Pulmonary artery endothelial cell (primary cell): ENCODE measurements at places on chromosomes 2 and 18.

GRCh38 chr2:40332191-40332826 lies 119.6 kb downstream of the SLC8A1 start:
- DNase-seq: peak; percentile 76

- no peak for DNase-seq
These were observed 206.7 kb downstream of the TCF4 start for GRCh38 chr18:55381277-55381676.

GRCh38 chr2:67851016-67851415 lies 211.8 kb downstream of the C1D start:
- no peak for DNase-seq

- DNase-seq: no peak
These were observed 120.2 kb upstream of the CTDP1 start for GRCh38 chr18:79559436-79559835.

- no peak for DNase-seq
These were observed 34.7 kb downstream of the PTPN18 start for GRCh38 chr2:130390460-130391057.

- no peak for DNase-seq
These were observed 316.4 kb downstream of the AGAP1 start for GRCh38 chr2:235810252-235810651.

DNA sequence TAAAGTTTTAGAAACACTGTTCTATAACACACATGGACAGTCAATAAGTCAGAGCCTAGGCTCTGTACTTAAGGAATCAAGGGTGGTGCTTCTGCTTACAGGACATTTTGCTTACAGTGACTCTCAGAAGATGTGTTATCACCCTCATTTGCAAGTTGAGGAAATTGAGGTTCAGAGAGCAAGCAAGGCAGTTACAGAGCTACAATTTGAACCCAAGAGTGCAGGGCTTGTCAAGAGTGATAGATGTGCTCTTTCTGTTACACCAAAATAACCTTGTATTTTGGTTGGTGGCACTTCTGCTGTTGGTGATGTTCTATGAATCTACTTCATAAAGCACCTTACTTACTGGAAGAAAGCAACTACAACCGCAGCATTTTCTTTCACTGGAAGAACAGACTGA lies 170.2 kb downstream of the THADA start:
- no peak for DNase-seq

GRCh38 chr2:75543446-75543845 lies 17.3 kb downstream of the EVA1A start:
- no peak for DNase-seq

DNA sequence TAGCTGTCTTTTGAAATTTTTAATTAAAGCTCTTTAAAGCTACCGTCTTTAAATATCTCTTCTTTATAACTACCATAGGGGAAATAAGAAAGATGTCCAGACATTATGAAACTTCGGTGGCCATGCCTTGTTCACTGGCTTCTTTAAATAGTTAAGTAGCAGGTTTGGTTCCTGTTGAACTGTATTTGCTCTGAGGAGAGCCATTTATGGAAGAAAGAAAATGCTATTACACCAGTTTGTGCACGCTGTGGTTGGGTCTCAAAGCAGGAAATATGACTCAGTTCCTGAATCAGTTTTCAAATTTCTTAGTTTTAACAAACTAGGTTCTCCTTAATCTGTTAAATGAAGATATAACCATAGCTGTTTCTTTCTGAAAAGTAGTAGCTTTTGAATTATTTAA lies 12.2 kb downstream of the ARPC2 start:
- DNase-seq: peak; percentile 63

DNA sequence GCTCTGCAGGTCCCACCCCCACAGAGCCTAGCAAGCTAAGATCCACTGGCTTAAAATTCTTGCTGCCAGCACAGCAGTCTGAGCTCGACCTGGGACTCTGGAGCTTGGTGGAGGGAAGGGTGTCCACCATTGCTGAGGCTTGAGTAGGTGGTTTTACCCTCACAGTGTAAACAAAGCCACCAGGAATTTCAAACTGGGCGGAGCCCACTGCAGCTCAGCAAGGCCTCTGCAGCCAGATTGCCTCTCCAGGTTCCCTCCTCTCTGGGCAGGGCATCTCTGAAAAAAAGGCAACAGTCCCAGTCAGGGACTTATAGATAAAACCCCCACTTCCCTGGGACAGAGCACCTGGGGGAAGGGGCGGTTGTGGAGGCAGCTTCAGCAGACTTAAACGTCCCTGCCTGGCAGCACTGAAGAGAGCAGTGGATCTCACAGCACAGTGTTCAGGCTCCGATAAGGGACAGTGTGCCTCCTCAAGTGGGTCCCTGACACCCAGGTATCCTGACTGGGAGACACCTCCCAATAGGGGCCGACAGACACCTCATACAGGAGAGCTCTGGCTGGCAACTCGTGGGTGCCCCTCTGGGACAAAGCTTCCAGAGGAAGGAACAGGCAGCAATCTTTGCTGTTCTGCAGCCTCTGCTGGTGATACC lies 20.0 kb upstream of the NEMP2 start:
- no peak for DNase-seq

GRCh38 chr2:86570059-86570458 lies 6.8 kb upstream of the CHMP3 start:
- DNase-seq: no peak

DNA sequence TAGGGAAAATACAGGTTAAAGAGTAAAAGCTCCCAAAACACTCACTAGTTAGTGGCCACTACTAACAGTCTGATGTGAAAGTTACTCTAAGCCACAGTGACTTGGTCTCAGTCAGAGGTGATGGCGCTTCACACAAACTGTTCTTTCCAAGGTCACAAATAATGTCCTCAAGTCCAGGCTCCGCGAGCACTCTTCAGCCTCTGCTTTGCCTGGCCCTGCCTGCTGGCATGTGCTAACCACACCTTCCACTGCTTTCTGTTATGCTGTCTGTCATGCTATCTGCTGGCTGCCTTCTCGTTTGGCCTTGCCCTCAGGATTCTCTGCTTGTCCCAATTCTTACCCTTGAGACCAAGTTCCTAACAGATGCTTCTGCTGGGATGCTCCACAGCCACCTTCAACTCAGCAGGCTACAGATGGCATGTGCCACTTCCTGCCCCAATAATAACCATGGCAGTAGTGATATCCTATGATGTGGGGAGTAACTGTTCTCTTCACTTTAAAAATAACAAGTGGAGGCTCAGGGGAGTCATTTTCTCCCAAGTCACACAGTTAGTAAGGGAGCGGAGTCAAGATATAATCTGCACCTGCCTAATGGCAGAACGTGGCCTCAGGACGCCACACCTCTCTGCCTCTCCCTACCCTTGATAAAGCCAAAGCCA lies 75.7 kb downstream of the ZAP70 start:
- no peak for DNase-seq

GRCh38 chr2:217836901-217837491 lies 165.8 kb downstream of the TNS1 start:
- DNase-seq: no peak

- DNase-seq: no peak
These were observed 84.7 kb downstream of the ZNF407 start for GRCh38 chr18:74682141-74682990.

DNA sequence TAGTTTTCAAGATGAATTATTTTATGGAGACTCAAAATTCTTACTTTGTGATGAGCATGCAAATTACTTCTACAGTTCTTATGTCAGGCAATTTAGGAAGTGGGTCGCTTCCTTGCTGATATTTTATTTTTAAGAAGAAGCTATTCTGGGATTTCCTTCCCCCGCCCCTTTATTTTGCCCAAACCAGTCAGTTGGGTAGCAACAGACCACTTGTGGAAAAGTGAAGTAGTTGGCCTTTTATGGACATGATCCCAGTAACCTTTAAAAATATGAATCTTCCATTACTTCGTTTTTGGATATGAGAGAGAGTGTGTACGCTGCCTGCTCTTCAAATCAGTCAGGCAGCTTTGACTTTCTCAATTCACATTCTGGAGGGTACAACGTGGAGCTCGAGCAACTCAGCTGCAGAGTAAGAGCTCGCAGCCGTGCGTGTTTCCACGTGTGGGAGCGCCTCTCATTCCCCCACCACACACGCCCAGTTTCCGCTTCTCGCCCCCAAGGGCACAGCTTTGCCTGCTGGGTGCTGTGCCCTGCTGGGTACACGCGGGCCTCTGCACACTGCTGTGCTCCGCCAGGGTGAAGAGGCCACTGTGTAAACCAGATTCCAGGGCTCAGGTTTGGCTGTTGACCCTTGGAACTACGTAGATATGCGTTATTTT lies 92.6 kb downstream of the ITGB1BP1 start:
- no peak for DNase-seq

GRCh38 chr2:218162814-218163213 lies 3.9 kb downstream of the CXCR1 start:
- no peak for DNase-seq

DNA sequence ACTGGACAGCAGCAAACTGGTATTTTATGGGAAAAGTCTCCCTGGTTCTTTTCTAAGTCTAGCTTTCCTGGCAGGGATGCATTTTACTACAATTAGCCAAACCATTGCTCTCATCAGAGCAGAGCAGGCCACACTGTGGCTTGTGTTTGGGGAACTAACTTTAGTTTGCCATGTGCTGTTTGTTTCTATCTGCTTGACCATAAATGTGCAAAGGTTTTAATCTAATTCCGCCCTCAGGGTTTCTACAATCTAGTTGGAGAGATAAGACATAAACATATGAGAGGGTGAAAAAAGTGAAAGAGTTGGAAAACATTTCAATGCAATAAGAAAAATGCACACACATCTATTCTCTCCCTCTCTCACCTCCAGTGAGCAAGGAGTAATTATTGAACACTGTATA lies 86.9 kb upstream of the MAPK4 start:
- no peak for DNase-seq

GRCh38 chr2:197360744-197361156 lies 50.2 kb upstream of the ANKRD44 start:
- no peak for DNase-seq

- DNase-seq: no peak
These were observed 29.7 kb upstream of the PIEZO2 start for GRCh38 chr18:11178951-11179549.

DNA sequence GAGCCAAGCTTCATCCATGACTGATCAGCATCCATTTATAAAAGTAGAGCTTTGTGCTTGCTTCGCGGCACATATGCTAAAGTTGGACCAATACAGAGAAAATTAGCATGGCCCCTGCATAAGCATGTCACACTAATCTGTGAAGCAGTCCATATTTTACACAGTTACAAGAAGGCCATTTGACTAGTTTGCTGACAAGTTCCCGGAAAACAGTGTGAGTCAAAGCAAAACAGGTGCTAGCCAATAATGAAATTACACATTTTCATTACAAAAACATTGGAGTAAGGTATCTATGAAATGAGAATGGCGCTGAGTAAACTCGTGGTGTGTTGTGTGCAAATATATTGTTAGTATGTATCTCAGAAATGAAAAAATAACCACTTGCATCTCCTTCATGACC lies 4.7 kb downstream of the ANKRD62 start:
- DNase-seq: no peak

GRCh38 chr2:70181363-70181956 lies 9.4 kb downstream of the C2orf42 start:
- DNase-seq: no peak

DNA sequence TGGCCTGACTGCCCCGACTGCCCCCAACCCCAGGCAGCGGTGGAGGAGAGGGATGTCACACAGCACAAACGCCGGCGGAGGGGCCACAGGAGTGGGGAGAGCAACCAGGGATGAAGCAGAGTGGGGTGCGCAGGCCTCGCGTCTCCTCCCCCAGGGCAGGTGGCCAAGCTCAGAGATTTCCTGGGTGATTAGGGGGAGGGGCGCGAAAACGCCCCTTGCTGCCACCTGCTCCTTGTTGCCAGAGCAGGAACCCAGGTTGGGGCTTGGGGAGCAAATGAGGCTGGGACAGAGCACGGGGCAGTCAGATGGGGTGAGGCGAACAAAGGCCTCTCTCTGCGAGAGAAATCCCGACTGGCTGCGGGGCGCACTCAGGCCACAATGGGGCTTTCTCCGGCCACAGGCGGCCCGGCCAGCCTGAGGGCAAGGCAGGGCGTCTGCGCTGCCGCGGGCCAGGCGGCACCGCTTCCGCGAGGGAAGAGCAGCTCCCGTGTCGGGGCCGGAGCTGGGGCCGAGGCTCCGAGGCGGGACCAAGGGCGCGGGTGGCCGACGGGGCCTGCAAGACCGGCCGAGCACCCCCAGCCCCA lies 11.5 kb downstream of the TEX44 start:
- DNase-seq: no peak

DNA sequence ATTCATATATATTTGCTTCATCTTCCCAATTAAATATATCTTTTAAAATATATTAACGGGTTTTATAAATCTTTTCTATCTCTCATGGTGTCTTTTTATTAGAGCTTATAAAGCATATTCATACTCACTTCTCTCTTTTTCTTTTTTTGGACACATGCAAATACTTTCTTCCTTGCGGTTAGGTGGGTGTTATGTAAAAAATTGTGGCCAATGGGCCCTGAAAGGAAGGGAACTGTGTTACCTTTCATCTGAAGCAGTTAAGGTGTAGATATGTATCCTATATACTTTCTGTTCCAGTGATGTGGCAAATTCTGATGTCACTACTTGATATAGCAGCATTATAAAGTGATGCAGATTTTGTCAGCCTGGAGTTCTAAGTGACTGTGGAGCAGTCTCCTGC lies 714.5 kb downstream of the PLCL1 start:
- DNase-seq: no peak

- no peak for DNase-seq
These were observed 18.6 kb upstream of the PEX13 start for GRCh38 chr2:60998628-60999545.

DNA sequence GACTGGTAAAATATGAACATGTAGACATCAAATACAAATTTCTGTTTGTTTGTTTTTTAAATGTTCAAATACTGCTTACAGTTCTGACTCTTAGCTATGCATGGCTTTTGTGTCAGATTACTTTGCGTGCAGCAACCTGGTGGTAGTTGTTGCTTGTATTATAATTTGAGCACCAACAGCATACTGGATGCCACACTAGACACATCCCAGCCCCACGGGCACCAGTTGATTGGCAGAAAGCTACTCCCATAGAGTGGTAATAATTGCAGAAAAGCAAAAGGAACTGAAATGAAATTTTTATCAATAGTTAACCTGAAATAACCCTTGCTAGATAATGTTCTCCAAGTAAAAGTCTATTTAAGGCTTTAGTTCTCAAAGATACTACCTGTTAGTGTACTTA lies 91.6 kb downstream of the EHBP1 start:
- DNase-seq: no peak

GRCh38 chr18:34281722-34282121 lies 57.0 kb upstream of the NOL4 start:
- DNase-seq: no peak

- no peak for DNase-seq
These were observed 216.1 kb upstream of the THUMPD2 start for GRCh38 chr2:39995005-39995737.

GRCh38 chr2:102064679-102065674 lies 73.2 kb downstream of the IL1R2 start:
- DNase-seq: no peak

- DNase-seq: peak; percentile 65
These were observed 62.1 kb upstream of the SLC16A14 start for GRCh38 chr2:230130668-230131364.

DNA sequence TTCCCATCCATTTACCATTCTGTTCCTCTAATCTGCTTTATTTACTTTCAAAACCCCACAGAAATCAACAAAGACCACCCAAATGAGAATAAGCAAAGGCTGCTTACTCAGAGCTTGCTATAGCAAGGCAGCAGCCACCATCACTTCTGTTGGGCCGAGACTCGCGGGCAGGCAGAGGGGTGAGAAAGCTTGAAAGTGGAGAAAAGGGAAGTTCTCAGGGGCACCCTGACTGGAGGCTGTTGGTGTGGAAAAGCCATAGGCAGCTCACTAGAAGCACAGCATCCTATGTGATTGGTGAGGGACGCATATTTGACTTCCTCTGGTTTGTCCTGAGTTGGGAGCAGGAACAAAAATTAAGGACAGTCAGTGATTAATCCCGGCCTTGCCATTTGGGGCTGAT lies 269.7 kb upstream of the THSD7B start:
- no peak for DNase-seq

GRCh38 chr2:88638743-88639142 lies 11.5 kb upstream of the EIF2AK3 start:
- DNase-seq: no peak
